Activated CD8-positive, alpha-beta memory T cell treated with anti-CD3 and anti-CD28 coated beads for 1 hour (primary cell): ENCODE measurements at places on chromosomes 7 and 10.

DNA sequence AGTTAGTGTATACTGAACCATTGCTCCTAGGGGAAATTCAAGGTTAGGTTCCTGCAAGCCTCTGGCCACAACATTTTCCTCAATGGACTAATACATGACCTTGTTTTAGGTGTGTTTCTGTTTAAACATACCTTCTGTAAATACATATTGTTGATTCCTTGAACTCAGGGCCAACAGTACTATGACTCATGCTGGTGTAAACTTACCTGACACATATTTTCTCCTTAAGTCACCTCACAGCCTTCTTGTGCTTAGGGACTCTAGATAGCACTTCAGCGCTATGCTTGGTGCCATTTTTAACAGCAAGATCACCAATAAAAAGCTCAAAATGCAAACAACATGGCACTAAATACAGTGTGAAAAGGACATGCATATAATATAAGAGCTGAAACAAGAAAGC lies 176.4 kb downstream of the TAX1BP1 start:
- DNase-seq: no peak

- DNase-seq: no peak
Observed at GRCh38 chr7:103474956-103475355, 28.9 kb upstream of the SLC26A5 start.

DNA sequence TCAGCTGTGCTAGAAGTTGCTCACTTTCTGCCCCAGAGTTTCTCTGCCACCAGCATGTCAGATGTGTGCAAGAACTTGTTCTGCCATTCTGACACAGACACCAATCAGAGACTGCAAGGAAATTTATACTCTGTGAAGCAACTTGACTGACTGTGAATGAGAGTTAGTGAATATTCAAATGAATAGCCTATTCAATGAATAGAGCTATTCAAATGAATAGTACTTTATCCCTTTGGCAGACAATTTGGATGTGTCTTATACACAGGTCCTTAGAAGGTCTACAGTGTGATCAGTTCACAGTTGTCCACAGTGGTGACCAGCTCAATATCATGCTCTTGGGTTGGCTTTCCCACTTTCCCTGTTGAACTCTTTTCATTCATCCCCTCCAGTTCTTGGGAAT lies 138.1 kb downstream of the MACC1 start:
- no peak for DNase-seq

GRCh38 chr7:27106901-27107240 lies 4.4 kb upstream of the HOXA2 start:
- no peak for DNase-seq

- DNase-seq: no peak
Observed at GRCh38 chr7:6171532-6172223, 100.7 kb downstream of the CYTH3 start.

- no peak for DNase-seq
Observed at GRCh38 chr7:20407585-20408466, 77.1 kb downstream of the ITGB8 start.

DNA sequence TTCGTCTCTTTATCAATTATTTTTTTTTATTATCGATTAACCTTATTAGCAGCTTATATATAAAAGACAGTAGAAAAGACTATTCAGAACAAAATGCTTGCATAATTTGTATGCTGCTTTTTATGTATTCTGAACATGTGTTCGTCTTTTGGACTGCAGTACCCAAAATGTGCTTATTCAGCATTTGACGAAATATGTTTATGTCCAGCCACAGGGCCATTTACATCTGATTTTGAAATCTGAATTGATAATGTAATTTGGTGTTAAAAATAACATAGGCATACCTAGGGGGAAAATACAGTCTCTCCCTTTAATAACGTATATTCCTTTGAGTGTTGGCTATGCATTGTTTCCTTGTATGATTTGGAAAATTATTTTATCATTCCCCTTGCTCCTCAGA lies 386.0 kb downstream of the EXOC4 start:
- DNase-seq: no peak

- no peak for DNase-seq
Observed at GRCh38 chr10:5507649-5508131, 8.3 kb upstream of the CALML5 start.

DNA sequence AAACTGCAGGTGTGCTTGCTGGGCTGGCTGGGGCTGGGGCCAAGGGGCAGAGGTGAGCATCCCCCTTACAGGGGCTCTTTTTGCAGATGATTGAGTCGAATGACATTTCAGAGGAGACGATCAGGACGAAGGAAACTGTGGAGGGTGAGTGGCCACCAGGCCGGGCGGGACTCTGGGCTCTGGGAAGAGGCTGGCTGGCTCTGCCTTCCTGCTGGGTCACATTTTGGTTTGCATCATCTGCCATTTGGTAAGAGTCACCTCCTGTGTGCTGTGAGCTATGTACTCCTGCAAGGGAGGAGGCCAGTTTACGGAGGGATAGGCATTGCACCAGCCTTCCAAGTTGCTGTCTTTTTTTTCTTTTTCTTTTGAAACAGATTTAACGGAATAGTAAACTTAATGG lies 73.0 kb upstream of the GTF2IRD1 start:
- DNase-seq: no peak

GRCh38 chr7:21603972-21604749 lies 61.3 kb downstream of the DNAH11 start:
- no peak for DNase-seq
